Endothelial cell of umbilical vein (primary cell): ENCODE measurements at places on chromosomes 1 and 21. TPM values are rescaled to one million over a fixed set of nuclear protein-coding genes. Genes with fewer than 3 reads are reported as not detected.

The C1QTNF12 gene
- total RNA-seq, result 1.9 and 4.1 TPM in 2 replicates

The FNBP1L gene
- 56.4 and 56.5 TPM in 2 replicates for total RNA-seq

The FCRL4 gene
- total RNA-seq, result not detected in 2 replicates

The SERINC2 gene
- total RNA-seq, result 19.4 and 21.4 TPM in 2 replicates

The ITLN1 gene
- not detected in 2 replicates for total RNA-seq

The TUT4 gene
- total RNA-seq, result 40.5 and 41.2 TPM in 2 replicates

The KRTAP13-2 gene
- total RNA-seq, result not detected in 2 replicates

DNA sequence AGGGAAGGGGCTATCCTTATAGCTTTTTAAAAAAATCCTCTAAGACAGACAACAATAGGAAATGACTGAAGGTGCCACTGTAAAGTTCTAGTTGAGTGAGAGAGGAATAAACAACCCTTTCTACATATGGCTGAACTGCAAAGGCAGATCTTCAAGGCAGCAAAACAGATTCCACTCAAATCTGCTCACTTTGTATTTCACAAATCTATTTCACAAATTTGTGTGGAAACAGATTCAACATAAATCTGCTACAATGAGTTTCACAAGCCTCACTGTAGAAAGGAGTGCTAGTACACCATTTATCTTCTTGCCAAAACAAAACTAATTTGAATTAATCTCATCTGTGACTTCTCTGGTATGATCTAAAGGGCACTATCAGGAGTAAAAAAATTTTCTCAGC lies 451.3 kb downstream of the PLA2G4A start:
- no peak for DNase-seq
- no peaks in the 10 kb centered on the region for H3K27me3 ChIP-seq
- H3K27ac ChIP-seq, result no peak overlapping the region
- no peaks in the 10 kb centered on the region for H3K36me3 ChIP-seq
- H3K4me1 ChIP-seq, result no peaks in the 10 kb centered on the region
- H3K4me3 ChIP-seq, result no peak overlapping the region

DNA sequence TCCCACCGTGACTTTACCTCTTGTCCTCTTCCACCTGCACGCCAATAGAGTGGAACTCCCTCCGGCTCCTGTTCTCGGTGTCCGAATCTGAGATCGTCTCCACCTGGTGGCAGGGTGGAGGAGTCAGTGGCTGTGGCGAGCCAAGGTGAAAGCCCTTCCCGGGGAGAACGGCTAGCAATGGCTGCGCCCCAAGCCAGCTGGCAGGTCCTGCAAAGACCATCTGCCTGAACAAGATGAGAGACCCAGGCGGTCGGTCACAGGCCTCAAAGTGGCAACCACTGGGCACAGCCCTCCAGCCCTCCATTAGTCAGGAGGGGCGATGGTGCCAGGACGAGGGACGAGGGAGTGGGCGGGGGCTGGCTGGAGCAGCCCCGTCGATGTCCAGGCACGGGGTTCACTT lies 25.4 kb upstream of the SMIM12 start:
- H3K27ac ChIP-seq, result no peak overlapping the region
- H3K4me3 ChIP-seq, result no peak overlapping the region
- H3K27me3 ChIP-seq, result peaks cover 26% of the 10 kb centered on the region

DNA sequence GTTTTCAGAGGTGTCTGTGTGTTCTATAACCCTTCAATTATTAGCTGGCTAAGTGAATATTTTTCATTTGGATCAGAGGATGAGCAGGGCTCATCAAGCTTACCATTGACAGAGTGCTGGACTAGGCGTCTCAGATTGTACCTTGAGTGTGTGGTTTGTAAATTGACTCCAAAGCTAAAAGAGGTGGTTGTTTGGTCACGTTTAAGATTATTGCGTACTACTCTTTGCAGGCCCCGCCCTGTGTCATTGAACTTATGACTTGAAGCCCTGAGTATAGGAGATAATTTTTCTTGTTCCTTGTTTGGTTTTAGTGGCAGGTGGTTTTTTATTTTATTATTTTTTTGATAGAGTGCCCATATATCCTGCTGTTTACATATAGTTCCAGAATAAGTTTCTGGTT lies 17.7 kb downstream of the MRPS6 start:
- H3K4me1 ChIP-seq, result peaks cover 16% of the 10 kb centered on the region
- no peak for DNase-seq
- H3K27me3 ChIP-seq, result no peaks in the 10 kb centered on the region
- peaks cover 2% of the 10 kb centered on the region for H3K36me3 ChIP-seq

DNA sequence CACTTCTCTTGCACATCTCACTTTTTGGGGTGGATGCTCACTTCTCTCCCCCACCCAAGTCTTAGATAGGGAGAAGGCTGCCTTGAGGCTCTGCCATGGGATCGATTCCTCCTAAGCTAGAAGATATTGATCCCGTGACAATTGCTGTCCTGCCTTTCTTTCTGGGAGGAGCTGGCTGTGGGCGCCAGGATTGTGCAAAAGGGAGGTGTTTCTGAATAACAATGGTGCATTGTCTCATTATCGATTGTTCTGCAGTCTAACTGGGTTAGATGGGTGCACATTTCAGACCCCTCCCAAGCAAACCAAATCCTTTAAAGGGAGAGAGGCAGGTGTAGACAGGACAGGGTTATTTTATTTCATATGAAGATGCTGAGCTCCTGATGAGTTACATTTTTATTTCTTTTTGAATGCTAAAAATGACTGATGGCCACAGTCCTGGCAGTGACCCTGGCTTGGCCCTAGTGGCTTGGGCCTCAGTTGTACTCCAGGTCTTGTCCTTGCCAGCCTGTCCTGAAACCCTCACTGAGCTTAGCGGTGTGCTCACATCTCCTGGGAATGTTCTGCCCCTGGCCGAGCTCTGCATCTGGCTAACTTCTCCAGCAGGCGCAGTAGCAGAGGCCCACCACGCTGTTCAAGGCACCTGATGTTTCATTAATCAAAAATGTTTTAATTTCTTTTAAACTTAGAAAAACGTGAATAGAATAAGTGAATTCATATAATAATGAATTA lies 99.0 kb upstream of the KAZN start:
- H3K4me3 ChIP-seq, result no peak overlapping the region
- H3K4me1 ChIP-seq, result no peaks in the 10 kb centered on the region
- H3K36me3 ChIP-seq, result no peaks in the 10 kb centered on the region
- DNase-seq, result no peak
- H3K27me3 ChIP-seq, result no peaks in the 10 kb centered on the region
- no peak overlapping the region for H3K27ac ChIP-seq

DNA sequence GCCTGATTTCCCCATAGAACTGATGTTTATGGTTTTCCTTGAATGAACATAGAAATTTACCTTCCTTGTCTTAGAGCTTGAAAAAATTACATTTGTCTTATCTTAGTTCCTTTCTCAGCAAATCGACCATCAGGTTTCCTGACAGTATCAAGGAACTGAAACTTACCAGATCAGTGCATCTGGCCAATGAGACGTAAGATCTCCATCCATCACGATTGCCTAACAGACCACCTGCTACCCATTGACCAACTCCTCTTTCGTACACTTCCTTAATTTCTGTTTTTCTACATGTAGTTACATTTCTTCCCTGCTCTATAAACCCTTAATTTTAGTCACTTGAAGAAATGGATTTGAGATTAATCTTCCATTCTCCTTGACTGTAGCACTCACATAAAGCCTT lies 57.4 kb upstream of the TMPRSS15 start:
- H3K4me3 ChIP-seq, result no peak overlapping the region
- H3K27ac ChIP-seq, result no peak overlapping the region
- H3K36me3 ChIP-seq, result no peaks in the 10 kb centered on the region

GRCh38 chr1:116203920-116204319 lies 92.7 kb downstream of the MAB21L3 start:
- DNase-seq, result no peak
- no peaks in the 10 kb centered on the region for H3K4me1 ChIP-seq
- no peak overlapping the region for H3K27ac ChIP-seq
- H3K27me3 ChIP-seq, result no peaks in the 10 kb centered on the region

DNA sequence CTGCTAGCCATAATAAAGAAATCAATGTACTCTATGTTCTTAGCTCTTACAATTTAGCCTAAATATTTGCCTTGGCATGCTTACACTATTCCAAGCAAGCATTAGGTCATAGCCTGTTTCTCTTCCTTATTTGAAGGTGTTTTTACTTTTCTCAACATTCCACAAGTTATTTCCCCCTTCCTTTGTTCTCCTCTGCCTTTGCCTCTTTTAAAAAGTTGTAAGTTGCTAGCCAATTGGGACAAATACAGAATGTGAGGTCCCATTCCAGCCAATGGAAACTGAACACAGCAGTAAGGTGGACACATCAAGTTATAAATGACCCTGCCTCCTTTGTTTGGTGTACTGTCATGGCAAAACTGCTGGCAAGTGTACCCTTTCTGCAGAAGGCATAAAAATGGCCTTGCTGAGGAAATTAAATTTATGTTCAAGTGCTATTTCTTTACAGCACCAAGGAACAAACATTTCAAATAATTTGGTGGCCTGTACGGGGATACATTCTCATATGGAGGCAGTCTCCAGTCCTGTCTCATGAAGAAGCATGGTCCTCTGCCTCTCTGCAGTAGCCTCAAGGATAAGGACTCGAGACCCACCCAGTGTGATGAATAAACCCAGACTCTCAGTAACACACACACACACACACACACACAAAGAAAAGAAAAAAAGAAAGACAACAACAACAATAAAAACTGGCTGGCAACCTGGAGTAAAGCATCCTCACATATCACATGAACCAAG lies 28.8 kb upstream of the FMO1 start:
- no peaks in the 10 kb centered on the region for H3K36me3 ChIP-seq
- H3K4me1 ChIP-seq, result no peaks in the 10 kb centered on the region
- no peaks in the 10 kb centered on the region for H3K27me3 ChIP-seq
- H3K4me3 ChIP-seq, result no peak overlapping the region
- no peak overlapping the region for H3K27ac ChIP-seq
- peak; percentile 50 for DNase-seq

GRCh38 chr1:22563671-22564602 lies 648 bp downstream of the EPHA8 start:
- no peaks in the 10 kb centered on the region for H3K4me1 ChIP-seq
- peaks cover 51% of the 10 kb centered on the region for H3K27me3 ChIP-seq
- H3K27ac ChIP-seq, result no peak overlapping the region
- H3K36me3 ChIP-seq, result no peaks in the 10 kb centered on the region

DNA sequence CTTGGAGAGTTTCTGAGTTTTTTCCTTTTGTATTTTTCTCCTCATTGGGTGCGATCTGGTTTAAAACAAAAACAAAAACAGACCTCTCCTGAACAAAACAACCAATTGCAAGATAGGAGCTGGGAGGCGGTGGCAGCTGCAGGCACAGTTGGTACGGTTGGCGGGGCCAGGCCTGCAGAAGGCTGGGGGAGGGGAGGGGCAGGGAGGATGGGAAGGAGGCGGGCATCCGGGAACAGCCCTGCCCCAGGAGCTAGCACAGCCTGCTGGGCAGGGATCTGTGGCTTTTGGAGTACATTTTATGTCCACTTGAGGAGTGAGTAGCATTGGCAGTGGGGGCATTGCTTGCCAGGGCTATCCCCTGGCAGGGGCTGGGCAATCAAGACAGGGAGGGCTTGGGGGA lies 5.2 kb downstream of the CAPN9 start:
- no peaks in the 10 kb centered on the region for H3K4me1 ChIP-seq
- no peak overlapping the region for H3K27ac ChIP-seq
- no peaks in the 10 kb centered on the region for H3K36me3 ChIP-seq
- no peak overlapping the region for H3K4me3 ChIP-seq
- no peak for DNase-seq
- no peaks in the 10 kb centered on the region for H3K27me3 ChIP-seq

GRCh38 chr1:79741720-79742421 lies 735.3 kb upstream of the ADGRL4 start:
- no peak overlapping the region for H3K27ac ChIP-seq
- DNase-seq, result no peak
- H3K36me3 ChIP-seq, result no peaks in the 10 kb centered on the region
- no peak overlapping the region for H3K4me3 ChIP-seq
- peaks cover 4% of the 10 kb centered on the region for H3K4me1 ChIP-seq

DNA sequence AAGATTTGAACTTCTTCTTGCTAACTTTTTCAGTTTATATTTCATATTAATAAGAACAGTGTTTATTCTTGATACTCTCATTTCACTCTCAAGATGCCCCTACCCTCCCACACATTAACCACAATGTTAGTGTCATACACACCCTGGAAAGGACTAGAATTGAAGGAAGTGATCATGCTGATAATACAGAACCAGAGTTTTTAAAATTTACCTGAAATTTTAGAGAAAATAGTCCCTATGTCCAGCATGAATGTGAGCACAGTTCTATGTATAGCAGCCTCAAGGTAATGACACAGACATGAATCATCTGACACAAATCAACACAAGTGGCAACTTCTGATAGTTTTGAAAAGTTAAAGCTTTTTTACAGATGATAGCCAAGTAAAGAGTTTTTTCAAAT lies 26.0 kb downstream of the RGS1 start:
- H3K36me3 ChIP-seq, result no peaks in the 10 kb centered on the region
- no peaks in the 10 kb centered on the region for H3K27me3 ChIP-seq
- no peak for DNase-seq

DNA sequence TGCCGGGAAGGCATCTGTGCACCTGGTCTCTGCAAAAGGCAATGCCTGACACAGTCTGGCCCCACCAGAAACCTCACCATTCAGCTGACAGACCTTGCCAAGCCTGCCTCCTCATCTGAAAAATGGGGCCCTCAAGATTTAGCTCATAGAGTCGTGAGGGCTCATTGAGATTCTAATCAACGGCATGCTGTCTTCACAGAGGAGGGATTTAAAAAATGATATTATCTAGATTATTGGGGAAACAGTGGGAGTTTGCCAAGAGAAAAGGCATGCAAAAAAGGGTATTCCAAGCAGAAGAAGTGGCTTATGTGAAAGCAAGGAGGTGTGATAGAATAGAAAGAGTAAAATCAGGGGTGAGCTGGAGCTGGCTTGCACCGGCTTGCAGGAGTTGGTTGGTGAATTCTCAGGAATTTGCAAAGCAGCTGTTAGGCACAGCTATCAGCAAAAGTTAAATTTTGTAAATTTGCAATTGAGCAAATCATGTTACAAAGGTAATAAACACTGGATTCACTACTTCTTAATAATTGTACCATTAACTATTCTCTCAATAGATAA lies 91.7 kb upstream of the WNT4 start:
- no peaks in the 10 kb centered on the region for H3K4me1 ChIP-seq
- no peak for DNase-seq
- H3K36me3 ChIP-seq, result no peaks in the 10 kb centered on the region

DNA sequence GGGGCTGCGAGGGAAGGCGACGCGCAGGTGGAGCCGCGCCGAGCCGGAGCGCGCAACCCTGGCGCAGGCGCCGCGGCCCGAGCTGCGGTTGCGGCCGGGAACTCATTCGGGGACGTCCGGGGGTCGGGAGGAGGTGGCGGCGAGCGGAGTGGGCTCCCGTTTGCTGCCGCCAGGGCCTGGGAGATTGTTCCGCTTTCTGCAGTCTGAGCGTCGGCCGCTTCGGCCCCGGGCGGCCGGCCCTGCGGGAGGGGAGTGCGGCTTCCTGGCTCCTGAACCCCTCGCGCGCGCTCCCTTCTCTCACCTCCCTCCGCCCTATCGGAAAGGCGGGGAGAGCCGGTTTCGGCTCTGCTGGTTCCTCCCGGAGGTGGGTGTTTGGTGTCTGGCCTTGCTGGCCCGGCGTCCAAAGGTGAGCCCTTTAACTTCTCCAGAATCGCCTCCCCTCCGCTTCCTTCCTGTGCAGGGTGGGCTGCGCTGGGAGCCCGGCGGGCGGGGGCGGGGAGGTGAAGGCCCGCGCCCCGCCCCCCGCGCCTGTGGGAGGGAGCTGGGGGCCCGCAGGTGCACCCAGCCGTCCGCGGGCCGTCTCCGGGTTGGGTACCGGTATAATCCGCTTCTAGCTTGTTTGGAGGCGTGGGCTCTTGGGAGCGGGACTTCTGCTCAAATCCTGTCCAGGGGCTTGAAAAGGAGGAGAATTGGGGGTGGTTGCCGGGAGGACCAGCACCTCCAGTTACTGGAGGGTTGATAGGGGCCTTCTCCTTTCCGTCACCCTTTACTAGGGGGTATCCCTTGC lies 683 bp downstream of the LRRC8D start:
- H3K4me1 ChIP-seq, result peaks cover 11% of the 10 kb centered on the region
- peak; percentile 31 for DNase-seq
- no peaks in the 10 kb centered on the region for H3K27me3 ChIP-seq
- H3K4me3 ChIP-seq, result peak overlapping the region; percentile 94
